ENCODE measurements at places on chromosomes 7 and 10.
A peak's percentile ranks its signal among the peaks of the same experiment; 100 is the strongest.

DNA sequence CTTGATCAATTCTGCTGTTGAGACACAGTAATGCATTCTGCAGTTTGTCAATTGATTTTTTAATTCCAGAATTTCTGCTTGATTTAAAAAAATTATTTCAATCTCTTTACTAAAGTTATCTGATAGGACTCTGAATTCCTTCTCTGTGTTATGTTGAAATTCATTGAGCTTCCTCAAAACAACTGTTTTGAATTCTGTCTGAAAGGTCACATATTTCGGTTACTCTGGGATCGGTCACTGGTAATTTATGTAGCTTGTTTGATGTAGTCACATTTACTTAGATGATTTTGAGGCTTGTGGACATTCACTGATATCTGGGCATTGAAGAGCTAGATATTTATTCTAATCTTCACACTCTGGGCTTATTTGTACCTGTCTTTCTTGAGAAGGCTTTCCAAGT, 67.2 kb upstream of the NME8 start:
- DNase-seq, result no peak

DNA sequence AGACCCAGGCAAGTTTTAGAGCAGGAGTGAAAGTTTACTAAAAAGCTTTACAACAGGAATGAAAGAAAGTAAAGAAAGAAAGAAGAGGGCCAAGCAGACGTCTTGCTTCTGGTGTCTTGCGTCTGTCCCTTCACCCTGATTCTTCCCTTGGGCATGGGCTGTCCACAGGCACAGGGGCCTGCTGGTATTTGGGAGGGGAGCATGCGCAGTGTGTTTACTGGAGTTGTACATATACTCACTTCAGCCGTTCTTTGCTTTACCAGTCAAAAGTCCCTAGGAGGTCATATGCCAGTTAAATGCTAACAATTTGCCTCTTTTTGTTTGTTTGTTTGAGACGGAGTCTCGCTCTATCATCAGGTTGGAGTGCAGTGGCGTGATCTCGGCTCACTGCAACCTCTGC, 875.9 kb downstream of the REEP3 start:
- DNase-seq, result no peak

- DNase-seq, result no peak
Measured at GRCh38 chr7:150902078-150903033, 50.0 kb downstream of the AOC1 start.

- DNase-seq, result no peak
Measured at GRCh38 chr7:24130631-24131030, 153.4 kb upstream of the NPY start.

DNA sequence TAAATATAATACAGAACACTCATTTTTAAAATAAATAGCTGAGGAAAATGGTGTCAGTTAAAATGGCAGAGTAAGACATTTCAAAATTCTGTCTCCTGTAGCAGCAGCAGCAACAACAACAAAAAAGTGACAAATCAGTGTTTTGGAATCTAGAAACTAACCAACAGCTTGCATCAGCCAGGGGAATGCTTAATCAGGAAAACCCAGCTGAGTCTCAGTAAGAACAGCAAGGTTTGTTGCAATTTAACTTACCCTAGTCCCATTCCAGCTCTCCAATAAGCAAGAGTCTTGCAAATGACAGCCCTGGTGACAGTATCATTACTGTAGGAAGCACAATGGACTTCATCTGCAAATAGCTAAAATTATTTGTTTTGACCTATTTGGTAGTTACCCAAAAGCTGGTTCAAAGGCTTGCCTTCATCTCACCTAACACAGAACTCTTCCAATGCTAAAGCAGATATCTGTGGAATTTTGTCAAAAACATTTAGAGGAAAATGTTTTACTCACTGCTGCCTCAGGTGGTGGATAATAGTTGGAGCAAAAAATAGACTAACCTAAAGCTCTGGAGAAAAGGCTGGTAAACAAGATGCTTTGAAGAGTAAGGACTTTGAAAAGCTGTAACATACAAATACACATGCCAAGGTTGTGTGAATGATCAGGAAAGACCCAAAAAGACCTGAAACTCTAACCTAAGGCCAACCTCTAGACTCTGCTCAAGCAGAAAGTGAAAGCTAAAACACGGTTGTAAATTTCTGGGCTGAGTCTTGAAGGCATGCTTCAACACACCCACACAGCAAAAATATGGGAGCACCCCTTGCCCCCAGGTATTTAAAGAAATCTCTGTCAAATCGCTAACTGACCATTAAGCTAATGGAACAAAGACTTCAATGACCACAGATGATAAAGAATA, 9.9 kb upstream of the ARHGAP22 start:
- DNase-seq, result no peak

GRCh38 chr7:108358553-108358952, 97.7 kb downstream of the NRCAM start:
- no peak for DNase-seq

GRCh38 chr10:35188954-35189353, 62.3 kb downstream of the CREM start:
- DNase-seq, result no peak

DNA sequence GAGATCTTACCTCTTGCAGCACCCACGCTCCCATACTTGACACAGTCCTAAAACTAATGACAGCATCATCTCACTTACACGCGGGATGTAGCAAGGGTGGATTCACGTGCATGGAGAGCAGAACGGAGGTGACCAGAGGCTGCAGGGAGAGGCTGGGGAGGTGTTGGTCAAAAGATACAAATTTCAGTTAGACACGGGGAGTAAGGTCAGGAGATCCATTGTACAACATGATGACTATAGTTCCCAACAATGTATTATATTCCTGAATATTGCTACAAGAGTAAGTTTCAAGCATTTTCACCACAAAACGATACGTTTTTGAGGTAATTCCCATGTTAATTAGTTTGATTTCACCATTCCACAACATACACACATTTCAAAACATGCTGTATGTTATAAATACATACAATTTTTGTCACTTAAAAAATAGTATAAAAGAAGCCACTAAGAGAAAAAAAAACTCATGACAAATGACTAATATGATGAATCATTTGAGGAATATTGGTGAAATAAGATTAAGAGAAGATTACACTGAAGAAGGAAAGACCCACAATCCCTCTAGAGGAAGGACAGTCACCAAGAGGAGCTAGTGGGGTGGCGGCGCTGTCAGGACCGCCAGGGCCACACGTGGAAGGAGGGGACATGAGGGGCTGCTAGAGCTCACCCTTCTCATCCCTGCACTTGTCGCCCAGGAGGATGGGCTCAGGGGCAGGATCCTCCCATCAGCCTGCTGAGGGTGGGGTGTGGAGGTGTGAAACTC, 49.4 kb upstream of the EGFR start:
- no peak for DNase-seq

DNA sequence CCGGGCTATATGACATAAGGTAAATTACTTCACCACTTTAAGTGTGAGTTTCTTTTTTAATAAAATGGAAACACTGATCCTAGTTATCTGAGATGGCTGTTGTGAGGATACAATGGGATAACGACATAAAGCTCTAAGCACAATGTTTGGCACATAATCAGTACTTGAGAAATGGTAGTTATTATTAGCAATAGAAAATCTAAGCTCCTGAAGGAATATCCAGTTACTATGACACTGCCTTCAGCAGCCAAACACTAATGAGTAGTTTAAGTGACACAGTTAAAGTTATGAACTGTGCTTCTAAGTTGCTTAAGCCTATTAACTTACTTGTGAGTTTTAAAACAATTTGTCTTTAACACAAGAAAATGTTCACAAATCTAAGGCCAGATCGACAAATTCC, 96.8 kb downstream of the ELAPOR2 start:
- DNase-seq, result no peak

DNA sequence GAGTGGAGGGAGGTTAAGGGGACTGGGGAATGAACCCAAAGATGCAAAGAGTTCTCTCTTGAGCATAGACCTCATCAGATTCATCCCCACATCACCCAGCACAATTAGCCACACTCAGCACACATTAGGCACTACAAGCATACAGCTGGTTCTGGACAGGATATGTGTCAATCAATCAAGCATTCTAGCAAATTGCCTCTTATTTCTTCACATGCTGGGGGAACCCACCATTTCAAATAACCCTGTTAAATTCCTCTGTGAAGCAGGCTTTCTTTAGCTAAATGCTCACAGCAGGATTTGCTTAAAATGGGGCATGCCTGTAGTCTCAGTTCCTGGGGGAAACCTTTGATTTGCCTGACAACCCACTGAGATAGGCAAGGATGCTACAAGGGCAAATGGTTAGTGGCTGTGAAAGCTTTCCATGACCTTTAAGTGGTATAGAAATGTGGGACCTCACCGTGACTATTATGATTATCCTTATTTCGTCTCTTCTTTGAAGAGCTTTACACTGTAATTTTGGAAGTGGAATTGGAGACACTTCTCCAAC, 193.4 kb upstream of the ZMIZ1 start:
- DNase-seq, result no peak

DNA sequence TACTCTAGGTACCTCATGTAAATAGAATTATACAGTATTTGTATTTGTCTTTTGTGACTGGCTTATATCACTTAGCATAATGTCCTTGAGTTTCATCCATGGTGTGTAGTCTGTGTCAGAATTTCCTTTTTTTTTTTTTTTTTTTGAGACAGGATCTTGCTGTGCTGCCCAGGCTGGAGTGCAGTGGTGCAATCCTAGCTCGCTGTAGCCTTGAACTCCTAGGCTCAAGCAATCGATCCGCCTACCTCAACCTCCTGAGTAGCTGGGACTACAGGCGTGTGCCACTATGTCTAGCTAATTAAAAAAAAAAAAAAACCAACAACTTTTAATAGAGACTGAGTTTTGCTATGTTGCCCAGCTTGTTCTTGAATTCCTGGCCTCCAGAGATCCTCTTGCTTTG, 89.8 kb upstream of the PODXL start:
- no peak for DNase-seq

DNA sequence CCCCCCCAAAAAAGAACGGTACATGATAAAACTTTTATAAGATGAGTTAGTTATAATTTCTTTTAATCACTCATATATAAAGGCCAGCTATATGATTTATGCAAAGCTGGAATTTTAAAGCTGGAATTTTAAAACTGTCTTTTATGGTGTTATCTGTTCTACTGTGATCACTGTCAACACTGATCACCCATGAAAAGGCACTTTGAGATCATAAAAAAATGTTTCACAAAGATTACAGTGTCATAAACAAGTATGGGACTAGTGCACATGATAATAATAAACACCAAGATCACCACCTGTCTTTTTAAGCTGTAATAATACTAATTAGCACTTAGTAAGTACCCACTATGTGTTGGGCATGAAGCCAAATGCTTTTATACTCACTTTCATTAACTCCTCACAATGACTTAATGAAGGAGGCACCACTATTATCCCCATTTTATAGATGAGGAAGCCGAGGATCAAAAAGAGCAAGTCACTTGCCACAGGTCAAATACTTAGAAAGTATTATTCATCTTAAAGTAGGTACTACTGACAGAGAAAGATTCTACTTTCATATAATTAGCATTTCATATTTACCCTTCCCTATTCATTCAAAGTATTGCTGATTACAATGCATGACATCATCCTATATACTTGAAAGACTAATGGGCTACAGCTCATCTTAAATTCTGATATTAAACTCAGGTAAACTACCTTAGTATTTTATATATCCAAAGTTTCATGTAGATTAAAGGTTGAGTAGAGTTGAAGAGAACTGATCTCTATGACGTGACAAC, 8.3 kb upstream of the RHOBTB1 start:
- DNase-seq, result no peak

DNA sequence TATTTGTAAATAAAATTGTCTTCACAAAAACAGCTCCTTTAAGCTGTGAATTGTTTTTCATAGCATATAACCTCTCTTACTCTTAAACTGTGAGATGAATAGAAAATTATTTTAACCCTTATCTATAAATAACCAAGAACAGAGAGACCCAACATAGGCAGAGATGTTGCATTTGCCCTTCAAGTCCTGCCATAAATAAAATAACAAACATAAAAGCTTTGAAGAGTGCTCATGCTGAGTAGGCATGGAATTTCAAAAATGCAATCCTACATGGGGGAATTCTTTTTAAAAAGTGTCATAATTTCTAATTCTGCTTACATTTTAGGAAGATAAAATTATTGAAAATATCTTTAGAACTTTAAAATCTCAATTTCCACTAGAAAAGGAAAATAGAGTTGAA, 124.1 kb upstream of the FERD3L start:
- DNase-seq, result no peak

DNA sequence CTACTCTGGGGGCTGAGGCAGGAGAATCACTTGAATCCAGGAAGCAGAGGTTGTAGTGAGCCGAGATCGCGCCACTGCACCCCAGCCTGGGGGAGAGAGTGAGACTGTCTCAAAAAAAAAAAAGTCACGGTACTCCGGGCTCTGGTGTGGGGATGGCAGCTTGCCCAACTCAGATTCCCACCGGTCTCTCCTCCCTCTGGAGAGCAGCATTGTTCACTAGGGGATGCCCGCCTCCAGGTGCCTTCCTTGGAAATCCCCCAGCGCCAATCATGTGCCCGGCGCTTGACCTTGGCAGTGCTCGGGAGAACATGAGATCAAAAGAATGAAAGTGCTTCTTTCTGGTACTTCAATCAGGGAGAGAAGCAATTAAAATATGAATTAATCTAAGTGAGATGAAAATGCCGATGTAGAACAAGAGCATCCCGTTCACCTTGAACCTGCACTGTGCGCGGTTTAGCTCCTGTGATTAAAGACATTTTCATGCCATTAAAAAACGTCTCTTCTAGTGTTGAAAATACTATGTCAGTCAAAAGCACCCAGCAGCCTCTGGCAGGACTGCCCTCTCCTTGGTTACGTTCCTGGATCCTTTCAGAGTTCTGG, 1127.3 kb upstream of the AUTS2 start:
- no peak for DNase-seq

GRCh38 chr10:49139028-49139845, 5.4 kb upstream of the FAM170B start:
- DNase-seq, result no peak

- peak; percentile 75 for DNase-seq
Measured at GRCh38 chr10:31133792-31134310, 102.2 kb upstream of the ZNF438 start.

- DNase-seq, result no peak
Measured at GRCh38 chr10:29037348-29038113, 251.3 kb upstream of the LYZL1 start.

DNA sequence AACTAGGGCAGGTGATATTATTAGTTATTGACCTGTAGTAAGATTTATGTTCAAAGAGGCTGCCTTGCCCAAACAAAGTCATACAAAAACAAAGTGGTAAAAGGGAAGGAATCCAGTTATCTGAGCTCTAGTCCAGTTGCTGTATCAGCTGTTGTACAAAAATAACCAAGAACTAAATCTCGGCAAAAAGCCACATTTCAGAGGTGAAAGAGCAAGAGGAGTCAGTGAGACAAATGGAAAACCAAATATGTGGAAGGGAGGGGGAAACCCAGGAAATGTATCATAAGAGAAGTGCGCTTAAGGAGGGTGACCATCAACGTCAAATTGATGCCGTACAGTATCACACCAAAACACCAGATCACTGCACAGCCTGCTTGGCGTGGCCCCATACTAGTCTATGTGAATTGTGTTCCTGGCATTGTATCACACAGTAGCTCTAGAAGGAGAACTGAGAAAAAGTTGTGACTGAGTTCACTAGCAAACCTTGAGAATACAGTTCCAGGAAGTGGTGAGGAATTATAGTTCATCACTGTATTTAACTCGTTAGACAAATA, 6.4 kb downstream of the AGBL3 start:
- DNase-seq, result peak; percentile 30

GRCh38 chr7:140333223-140333622, 65.1 kb downstream of the SLC37A3 start:
- DNase-seq, result no peak

All from activated CD4-positive, alpha-beta T cell treated with anti-CD3 and anti-CD28 coated beads for 48 hours (primary cell).